Esophagus squamous epithelium (tissue), 5 donors: ENCODE measurements at places on chromosomes 2 and 18. TPM values are rescaled to one million over a fixed set of nuclear protein-coding genes. Genes with fewer than 3 reads are reported as not detected.

GRCh38 chr18:51278045-51278649, 80.7 kb upstream of the MEX3C start:
- DNase-seq, result no peak

DNA sequence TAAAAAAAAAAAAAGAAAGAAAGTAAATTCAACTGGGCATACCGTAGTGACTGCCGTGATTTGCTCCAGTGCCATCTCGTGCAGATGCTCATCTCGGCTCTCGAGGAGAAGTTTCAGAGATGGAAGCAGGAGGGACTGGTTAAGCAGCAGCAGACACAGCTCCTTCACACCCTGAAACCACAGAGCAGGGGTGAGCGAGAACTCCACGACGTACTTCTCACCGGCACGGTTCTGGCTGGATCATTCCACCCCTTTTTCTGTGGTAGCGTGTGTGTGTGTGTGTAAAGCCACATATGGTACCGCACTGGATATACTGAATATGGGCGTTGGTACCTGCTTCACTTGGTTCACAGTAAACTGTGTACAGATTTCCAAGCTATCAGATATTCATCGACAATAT, 382.2 kb downstream of the NBAS start:
- no peak for DNase-seq

ERFE gene
- total RNA-seq, result not detected

DNA sequence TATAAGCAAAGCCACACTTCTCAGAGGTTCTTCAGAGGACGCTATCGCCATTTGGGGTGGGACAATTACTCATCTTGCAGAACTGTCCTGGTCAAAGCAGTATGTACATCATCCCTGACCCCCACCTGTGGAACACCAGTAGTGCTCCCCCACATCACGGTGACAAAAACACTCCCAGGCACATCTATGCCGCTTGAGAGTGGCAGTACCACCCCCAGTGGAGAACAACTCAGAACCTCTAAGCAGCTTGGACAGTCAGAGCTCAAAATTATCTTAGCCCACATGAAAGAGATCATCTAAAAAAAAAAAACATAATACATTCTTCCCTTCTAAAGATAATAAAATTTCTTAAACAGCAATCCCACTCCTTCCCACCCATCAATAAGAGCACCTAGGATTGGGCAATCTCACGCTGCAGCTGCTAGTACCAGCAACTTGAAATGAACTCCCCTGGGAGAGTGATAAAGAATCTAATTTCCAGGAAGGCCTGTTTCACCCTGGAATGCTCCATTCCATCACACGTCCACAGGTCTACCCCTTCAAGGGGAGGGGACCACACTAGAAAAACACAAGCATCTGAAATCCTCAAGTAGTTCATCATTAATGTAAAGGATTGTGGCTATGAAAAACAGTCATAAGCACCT, 31.7 kb downstream of the LRP2 start:
- DNase-seq, result no peak

MAL gene
- 560 TPM for total RNA-seq

KCNG2 gene
- total RNA-seq, result not detected

DNA sequence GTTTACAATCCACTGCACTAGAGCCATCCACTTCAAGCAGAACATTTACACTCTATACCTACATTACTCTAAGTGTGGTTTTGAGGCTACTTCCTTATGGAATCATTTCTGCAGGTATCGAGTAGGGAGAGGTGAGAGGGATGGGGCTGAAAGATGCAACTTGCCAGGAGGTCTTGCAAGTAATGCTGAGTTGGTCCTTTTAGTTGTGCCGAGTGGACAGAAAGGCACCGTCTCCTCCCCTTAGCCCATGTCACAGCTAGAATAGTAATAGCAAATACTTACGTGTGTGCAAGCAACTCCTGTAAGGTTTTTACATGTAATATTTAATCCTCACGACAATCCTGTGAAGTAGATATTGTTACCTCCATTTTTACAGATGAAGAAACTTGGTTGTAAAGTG, 158.8 kb upstream of the TTC39C start:
- no peak for DNase-seq

ALPI gene
- total RNA-seq, result not detected

INO80D gene
- total RNA-seq, result 9.6 TPM

NEMP2 gene
- 1.7 TPM for total RNA-seq

SLC4A3 gene
- 2.0 TPM for total RNA-seq

XIRP2 gene
- not detected for total RNA-seq

REEP1 gene
- total RNA-seq, result 0.83 TPM

- DNase-seq, result no peak
Observed at GRCh38 chr18:24231773-24232735, 93.2 kb downstream of the CABYR start.

TDRD15 gene
- total RNA-seq, result 0.34 TPM

GRCh38 chr2:238136820-238137537, 1.5 kb upstream of the KLHL30 start:
- no peak for DNase-seq

DNA sequence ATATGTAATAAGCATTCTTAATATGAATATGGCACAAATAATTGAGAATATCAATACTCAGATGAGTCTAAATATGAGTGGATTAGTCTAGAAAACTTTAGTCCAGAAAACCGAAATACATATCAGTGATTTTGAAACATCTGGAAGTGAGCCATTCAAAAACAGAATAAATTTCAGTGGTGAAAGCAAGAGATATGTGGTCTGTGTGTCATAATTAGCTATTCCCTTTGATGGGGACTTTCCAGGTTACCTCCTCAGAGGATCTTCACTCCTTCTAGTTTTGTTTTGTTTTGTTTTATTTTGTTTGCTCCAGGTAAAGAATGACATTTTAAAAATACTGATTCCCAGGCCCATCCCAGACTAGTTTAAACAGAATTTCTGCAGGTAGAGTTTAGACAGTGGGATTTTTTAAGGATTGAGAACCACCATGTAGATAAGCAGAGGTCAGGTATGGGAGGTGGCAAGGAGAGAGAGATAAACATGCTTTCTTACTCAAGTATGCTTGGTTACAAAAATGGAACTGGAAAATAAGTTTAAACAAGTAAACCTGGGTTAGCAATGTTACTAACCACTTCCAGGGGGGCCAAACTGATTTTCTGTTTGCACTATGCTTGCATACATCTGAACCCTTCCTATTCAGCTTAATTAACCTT, 70.7 kb downstream of the NABP1 start:
- no peak for DNase-seq

- DNase-seq, result no peak
Observed at GRCh38 chr2:1978706-1979105, 234.4 kb upstream of the PXDN start.

GRCh38 chr2:146844226-146844990, 1000.4 kb upstream of the ACVR2A start:
- no peak for DNase-seq

DNA sequence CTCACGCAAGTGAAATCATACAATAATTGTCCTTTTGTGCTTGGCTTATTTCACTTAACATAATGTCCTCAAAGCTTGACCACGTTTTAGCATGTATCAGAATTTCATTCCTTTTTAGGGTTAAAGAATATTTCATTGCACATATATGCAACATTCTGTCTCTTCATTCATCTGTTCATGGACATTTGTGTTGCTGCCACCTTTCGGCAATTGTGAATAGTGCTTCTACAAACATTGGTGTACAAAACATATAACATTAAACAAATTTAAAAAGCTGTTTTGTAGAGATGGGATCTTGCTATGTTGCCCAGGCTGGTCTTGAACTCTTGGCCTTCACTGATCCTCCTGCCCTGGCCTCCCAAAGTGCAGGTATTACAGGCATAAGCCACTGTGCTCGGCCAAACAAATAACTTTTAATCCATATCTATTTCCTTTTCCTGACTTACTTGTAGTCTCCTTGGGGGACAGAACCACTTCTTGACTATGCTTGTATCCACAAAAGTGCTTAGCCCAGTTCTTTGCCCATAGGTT, 209.3 kb downstream of the SLC4A3 start:
- DNase-seq, result no peak

GRCh38 chr2:122531290-122532071, 776.0 kb downstream of the TSN start:
- DNase-seq, result no peak

ESCO1 gene
- total RNA-seq, result 12.3 TPM

DNA sequence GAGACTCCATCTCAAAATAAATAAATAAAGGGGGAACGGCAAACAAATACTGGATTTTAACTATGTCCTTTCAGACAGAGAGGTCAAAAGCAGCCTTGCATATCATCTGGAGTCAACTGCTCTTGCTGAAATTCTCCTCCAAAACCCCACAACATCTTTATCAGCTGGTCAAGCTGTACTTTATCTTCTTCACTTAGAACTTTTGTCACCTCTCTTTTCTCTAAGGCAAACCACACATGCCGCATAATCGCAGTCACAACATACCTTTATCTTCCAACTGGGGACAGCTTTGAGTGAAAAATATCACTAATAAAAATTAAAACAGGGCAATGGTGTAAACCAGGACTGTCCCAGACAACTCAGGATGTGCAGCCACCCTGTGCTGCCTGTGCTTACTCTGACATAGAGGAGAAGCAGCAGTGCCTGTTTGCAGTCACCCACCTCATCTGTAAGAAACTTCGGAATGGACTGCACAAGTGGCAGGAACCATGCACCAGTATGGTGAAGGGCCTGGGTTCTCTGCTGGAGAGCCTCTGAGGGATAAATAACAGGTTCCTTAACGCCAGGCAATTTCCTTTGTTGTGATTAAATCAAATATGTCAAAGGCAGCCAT, 6.2 kb downstream of the MPPE1 start:
- no peak for DNase-seq

CCDC74B gene
- total RNA-seq, result 0.76 TPM

STON1 gene
- 9.9 TPM for total RNA-seq

GRCh38 chr2:98558852-98559530, 49.3 kb downstream of the COA5 start:
- no peak for DNase-seq

DNA sequence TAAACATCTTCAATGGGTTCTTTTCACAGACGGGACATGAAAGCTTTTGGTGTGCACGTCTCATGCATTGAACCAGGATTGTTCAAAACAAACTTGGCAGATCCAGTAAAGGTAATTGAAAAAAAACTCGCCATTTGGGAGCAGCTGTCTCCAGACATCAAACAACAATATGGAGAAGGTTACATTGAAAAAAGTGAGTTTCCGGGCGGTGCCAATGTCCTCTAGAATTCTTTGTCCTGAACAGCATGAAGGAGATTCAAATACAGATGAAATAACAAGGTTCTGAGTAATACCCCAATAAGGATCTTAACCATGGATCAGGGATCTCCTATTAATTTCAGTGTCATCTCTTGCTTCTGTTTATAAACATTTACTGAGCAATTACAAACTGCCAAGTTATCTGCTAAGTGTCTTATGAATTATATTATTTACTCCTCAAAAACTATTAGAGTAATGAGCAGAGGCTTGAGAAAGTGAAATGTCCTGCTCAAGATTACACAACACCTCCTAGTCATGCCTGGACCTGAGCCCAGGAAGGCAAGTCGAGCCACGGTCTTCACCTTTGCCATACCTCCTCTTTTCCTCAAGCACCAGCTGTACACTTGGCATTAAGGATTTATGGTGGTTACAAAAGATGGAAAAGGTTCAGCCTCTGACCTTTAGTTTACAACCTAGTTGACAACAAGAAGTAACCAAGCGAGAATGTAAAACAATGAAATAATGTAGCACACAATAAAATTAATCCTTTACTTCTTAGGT, 22.6 kb downstream of the DHRS9 start:
- DNase-seq, result no peak

DNA sequence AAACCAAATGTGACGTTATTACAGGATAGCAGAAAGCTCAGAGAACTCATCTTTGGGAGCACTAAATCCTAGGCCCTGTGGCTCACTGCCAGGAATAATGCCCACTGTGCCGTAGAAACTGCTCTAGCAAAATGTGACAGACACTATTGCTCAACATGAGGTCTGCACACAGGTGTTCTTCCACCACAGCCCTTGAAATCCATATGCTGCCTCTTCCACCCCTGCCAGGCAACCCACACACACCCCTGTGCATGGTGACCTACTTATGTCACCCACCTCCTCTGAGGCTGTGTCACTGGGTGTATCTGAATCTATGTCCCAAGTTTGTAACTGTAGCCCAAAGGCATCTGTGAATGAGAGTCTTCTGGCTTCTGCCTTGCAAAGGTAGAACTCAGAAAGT, 66.1 kb upstream of the MBOAT2 start:
- no peak for DNase-seq

C2orf74 gene
- 3.2 TPM for total RNA-seq

MEP1B gene
- total RNA-seq, result not detected

BOLL gene
- not detected for total RNA-seq

DNA sequence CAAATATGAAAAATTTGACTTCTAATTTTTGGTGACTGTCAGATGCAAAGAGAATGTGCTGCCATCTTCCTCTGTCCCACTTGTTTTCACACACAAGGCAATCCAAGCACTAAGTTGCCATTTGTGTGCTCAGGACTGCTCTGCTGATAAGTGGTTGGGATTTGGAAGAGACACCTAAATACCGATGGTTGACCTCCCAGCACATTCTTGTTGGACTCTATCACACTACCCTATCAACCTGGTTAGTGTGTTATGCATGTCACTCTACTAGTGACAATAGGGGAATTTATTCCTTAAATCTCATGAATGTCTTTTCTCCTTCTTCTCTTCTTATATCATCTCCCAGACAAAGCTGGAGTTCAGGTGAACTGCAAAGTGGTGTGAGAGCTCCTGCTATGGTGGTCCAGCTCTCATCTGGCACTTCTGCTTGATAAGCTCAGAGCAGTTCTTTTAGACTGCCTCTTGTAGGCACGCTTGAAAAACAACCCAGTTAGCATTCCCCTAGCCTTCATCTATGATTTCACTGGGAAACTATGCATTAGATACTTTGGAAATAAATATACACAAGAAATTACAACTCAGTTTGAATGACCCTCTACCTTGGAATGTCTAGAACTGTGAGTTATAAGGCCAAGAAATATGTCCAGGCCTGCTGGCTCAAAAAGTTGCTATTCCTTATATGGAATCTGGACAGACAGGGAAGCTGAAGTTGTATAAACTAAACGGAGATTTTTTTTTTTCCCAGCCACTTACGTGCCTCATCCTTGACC, 404.8 kb downstream of the MEIS1 start:
- DNase-seq, result no peak

- no peak for DNase-seq
Observed at GRCh38 chr2:199461711-199462346, 4.1 kb upstream of the SATB2 start.

GRCh38 chr2:70094978-70095719, 7.9 kb downstream of the PCBP1 start:
- peak; percentile 22 for DNase-seq

GRCh38 chr2:27715318-27716210, 51.9 kb downstream of the SLC4A1AP start:
- DNase-seq, result no peak

GRCh38 chr2:159098361-159098760, 129.9 kb downstream of the TANC1 start:
- DNase-seq, result no peak

GRCh38 chr18:53531187-53531586, 693.3 kb downstream of the MBD2 start:
- no peak for DNase-seq

GRCh38 chr2:108988076-108988795, 784 bp downstream of the EDAR start:
- DNase-seq, result no peak

- no peak for DNase-seq
Observed at GRCh38 chr2:43524177-43524965, 71.5 kb downstream of the THADA start.
